Natural killer cell (primary cell): ENCODE measurements at places on chromosomes 5 and 9. TPM values are rescaled to one million over a fixed set of nuclear protein-coding genes. Genes with fewer than 3 reads are reported as not detected.

GRCh38 chr9:90137801-90138200 is 504.8 kb downstream of the DIRAS2 start:
- no peak for DNase-seq
- H3K4me1 ChIP-seq: no peaks in the 10 kb centered on the region
- H3K27ac ChIP-seq: no peak overlapping the region
- no peaks in the 10 kb centered on the region for H3K27me3 ChIP-seq
- no peaks in the 10 kb centered on the region for H3K36me3 ChIP-seq
- H3K4me3 ChIP-seq: no peak overlapping the region

GRCh38 chr5:11324521-11325289 is 563.7 kb upstream of the DAP start:
- H3K27me3 ChIP-seq: no peaks in the 10 kb centered on the region
- no peaks in the 10 kb centered on the region for H3K36me3 ChIP-seq
- H3K27ac ChIP-seq: no peak overlapping the region
- no peaks in the 10 kb centered on the region for H3K4me1 ChIP-seq

DNA sequence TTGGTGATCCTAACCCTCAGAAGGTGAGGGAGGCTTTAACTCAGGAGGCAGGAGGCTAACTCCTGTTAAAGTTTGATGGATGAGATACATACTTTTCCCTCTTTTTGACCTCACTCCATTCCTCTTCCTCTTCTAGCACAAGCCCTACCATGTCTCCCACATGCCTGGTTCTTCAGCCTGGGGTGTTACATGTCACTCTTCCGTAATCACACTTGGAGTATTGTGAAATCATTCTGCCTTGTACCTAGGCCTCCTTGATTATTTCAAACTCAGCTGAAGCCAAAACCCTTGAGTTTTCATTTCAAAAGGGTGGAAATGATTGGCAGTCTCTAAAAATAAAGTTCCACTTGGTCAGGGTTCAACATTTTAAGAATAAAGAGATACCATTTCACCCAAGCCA is 1.8 kb downstream of the PLAC8L1 start:
- no peak for DNase-seq
- H3K27me3 ChIP-seq: no peaks in the 10 kb centered on the region
- no peak overlapping the region for H3K27ac ChIP-seq
- no peaks in the 10 kb centered on the region for H3K36me3 ChIP-seq

GRCh38 chr5:175166026-175166425 is 278.0 kb downstream of the DRD1 start:
- H3K4me3 ChIP-seq: no peak overlapping the region
- no peaks in the 10 kb centered on the region for H3K36me3 ChIP-seq
- no peak overlapping the region for H3K27ac ChIP-seq
- DNase-seq: no peak
- no peaks in the 10 kb centered on the region for H3K27me3 ChIP-seq

GRCh38 chr5:59712836-59713497 is 180.6 kb downstream of the PDE4D start:
- no peak for DNase-seq
- no peak overlapping the region for H3K27ac ChIP-seq
- no peaks in the 10 kb centered on the region for H3K4me1 ChIP-seq
- H3K27me3 ChIP-seq: no peaks in the 10 kb centered on the region
- H3K36me3 ChIP-seq: no peaks in the 10 kb centered on the region
- H3K4me3 ChIP-seq: no peak overlapping the region

DNA sequence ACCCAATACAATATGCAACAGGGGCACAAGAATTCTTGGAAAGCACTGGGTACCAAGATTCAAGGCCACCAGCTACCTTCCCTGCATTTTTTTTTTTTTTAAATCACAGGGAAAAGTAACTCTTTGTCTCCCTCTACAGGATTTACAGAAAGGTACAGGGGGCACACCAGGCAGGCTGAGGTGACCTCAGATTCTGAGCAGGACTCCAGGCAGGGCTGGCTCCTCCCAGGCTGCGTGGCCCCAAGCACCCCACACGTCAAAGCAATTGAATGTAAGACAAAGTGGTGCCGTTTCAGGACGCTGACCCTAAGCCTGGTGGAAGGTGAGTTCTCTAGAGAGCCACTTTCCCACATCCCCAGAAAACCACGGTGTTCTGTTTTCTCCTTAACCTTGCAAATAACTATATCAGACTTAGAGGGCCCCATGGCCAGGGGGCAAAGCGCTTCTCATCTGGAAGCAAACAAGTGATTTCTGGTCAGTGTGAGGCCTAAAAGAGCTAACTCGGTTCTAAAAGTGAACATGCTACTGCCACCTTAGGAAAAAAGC is 222.6 kb downstream of the ROR2 start:
- no peak overlapping the region for H3K27ac ChIP-seq
- no peak overlapping the region for H3K4me3 ChIP-seq
- H3K4me1 ChIP-seq: no peaks in the 10 kb centered on the region
- H3K36me3 ChIP-seq: no peaks in the 10 kb centered on the region
- DNase-seq: peak; percentile 58

- no peak overlapping the region for H3K4me3 ChIP-seq
- no peaks in the 10 kb centered on the region for H3K4me1 ChIP-seq
- no peaks in the 10 kb centered on the region for H3K27me3 ChIP-seq
- H3K36me3 ChIP-seq: no peaks in the 10 kb centered on the region
- no peak for DNase-seq
Observed at GRCh38 chr9:77507212-77507961, 140.7 kb downstream of the GNA14 start.

GRCh38 chr9:113920872-113921271 is 44.8 kb downstream of the ZNF618 start:
- no peaks in the 10 kb centered on the region for H3K36me3 ChIP-seq
- H3K27ac ChIP-seq: no peak overlapping the region
- no peak for DNase-seq

DNA sequence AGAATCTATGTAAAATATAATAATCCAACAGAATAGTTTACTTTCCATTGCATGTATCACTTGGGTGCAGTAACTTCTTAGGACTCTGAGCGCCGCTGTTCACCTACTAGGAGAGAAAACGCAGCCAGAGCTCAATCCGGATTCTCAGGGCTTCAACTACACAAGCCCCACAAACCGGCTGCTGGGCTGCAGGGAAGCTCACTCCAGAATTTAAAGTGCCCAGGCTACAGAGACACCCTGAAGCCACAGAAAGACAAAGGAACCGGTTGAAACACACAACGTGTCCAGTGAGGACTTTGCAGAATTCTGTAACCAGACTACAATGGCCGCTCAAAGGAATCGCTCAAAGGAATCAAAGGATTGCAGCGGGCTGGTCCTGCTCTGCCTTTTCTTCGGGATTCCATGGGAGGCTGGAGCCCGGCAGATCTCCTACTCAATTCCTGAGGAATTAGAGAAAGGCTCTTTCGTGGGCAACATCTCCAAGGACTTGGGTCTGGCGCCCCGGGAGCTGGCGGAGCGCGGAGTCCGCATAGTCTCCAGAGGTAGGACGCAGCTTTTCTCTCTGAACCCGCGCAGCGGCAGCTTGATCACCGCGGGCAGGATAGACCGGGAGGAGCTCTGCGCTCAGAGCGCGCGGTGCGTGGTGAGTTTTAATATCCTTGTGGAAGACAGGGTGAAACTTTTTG is at the start of gene PCDHGA10:
Gene PCDHGA10, plus strand, starts transcription at position 134 of the 686 bp plus-strand sequence. Its CDS starts 189 bp downstream, at position 323.
- DNase-seq: peak; percentile 73
- peak within 1 kb of the TSS; percentile 22 for H3K27ac ChIP-seq
- H3K27me3 ChIP-seq: peaks cover 68% of the 10 kb centered on the region
- H3K36me3 ChIP-seq: no peaks in the 10 kb centered on the region

DNA sequence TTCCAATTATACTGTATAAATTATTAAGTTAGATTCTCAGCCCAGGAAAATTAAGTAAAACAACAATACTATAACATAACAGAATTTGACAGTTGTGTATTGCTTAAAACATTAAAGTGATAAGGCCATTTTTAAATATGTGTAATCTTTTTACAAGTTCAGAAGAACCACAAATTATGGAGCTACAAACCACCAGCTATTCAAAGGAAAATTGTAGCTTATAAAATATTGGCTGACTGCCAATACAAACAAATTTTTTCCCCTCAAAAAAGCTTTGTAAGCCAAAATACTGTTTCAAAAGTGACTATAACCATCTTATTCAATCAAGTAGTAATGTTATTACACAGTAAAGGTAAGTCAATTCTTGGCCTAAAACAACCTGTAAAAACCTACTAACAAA is 21.9 kb downstream of the STRBP start:
- no peaks in the 10 kb centered on the region for H3K27me3 ChIP-seq
- DNase-seq: no peak
- H3K4me1 ChIP-seq: no peaks in the 10 kb centered on the region
- H3K27ac ChIP-seq: no peak overlapping the region

The MSX2 gene
- not detected for total RNA-seq
